Left renal pelvis (tissue), 4 donors: ENCODE measurements at places on chromosomes 4 and X. TPM values are rescaled to one million over a fixed set of nuclear protein-coding genes. Genes with fewer than 3 reads are reported as not detected.

DNA sequence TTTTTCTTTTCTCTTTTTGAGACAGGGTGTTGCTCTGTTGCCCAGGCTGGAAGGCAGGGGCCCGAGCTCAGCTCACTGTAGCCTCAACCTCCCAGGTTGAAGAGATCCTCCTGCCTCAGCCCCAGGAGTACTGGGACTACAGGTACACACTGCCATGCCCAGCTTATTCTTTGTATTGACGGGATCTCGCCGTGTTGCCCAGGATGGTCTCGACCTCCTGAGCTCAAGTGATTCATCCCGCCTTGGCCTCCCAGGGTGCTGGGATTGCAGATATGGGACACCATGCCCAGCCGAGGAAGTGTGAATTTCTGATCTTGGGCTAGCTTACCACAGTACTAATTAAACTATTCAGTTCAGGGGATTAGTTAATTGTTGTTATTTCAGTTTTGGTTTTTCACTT, 28.6 kb upstream of the FAM193A start:
- DNase-seq = no peak

The CLDN34 gene
- polyA plus RNA-seq = 0.19 TPM

GRCh38 chr4:118703118-118703517, 17.9 kb downstream of the METTL14 start:
- DNase-seq = no peak

DNA sequence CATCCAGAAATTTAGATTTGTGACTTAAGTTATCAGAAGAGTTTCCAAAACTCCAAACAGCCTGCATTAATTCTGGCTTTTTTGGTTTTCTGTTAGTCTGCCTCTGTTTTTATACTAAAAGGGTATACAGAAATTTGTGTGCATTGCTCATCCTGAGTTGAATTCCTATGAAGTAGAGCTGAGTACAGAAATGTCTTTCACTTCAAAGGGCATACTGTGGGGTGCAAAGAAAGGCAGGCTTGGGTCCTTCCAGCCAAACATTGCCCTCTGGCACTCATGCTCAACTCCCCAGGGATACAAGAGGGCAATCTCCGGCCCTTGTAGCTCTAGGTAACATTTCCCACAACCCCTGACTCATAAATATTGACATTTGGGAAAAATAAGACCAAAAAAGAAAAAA, 27.6 kb upstream of the TMEM184C start:
- no peak for DNase-seq

- peak; percentile 64 for DNase-seq
Measured at GRCh38 chr4:158722917-158723793, at the start of gene PPID. Gene PPID (minus strand): TSS chr4:158723396. CDS start chr4:158723288, 108 bp downstream.

GRCh38 chr4:146742416-146742815, 103.7 kb downstream of the POU4F2 start:
- DNase-seq = no peak

DNA sequence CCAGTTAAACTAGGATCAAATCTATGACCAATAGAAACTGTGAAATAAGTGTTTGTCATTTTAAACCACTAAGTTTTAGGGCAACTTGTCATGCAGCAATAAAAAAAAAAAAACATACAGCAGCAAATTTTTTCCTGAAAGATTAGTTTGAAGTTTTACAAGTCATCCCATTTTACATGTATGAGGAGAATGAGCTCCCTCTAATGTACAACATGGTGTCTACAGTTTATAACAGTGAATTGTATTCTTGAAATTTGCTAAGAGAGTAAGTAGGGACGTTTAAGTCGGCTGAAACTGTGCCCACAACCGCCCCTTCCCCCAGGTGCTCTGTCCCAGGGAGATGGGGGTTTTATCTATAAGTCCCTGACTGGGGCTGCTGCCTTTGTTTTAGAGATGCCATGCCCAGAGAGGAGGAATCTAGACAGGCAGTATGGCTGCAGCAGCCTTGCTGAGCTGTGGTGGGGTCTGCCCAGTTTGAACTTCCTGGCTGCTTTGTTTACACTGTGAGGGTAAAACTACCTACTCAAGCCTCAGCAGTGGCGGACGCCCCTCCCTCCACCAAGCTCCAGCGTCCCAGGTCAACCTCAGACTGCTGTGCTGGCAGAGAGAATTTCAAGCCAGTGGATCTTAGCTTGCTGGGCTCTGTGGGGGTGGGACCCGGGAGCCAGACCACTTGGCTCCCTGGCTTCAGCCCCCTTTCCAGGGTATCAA, 499.3 kb upstream of the CT83 start:
- no peak for DNase-seq

The MGAT4D gene
- not detected for polyA plus RNA-seq

GRCh38 chrX:113330416-113330815, 489.8 kb upstream of the AMOT start:
- no peak for DNase-seq
